Activated naive CD4-positive, alpha-beta T cell treated with anti-CD3 and anti-CD28 coated beads, Interleukin-2, amount 50 U/mL, for 72 hours (primary cell): ENCODE measurements at places on chromosomes 13 and 19. TPM values are rescaled to one million over a fixed set of nuclear protein-coding genes. Genes with fewer than 3 reads are reported as not detected.
A peak's percentile ranks its signal among the peaks of the same experiment; 100 is the strongest.

- DNase-seq, result no peak
Measured at GRCh38 chr13:33229446-33230177, 55.9 kb downstream of the STARD13 start.

YIF1B gene
- 90.0 TPM for total RNA-seq

- DNase-seq, result no peak
Measured at GRCh38 chr19:52635786-52636570, 2.2 kb downstream of the ZNF83 start.

C13orf46 gene
- total RNA-seq, result 0.61 TPM

DNA sequence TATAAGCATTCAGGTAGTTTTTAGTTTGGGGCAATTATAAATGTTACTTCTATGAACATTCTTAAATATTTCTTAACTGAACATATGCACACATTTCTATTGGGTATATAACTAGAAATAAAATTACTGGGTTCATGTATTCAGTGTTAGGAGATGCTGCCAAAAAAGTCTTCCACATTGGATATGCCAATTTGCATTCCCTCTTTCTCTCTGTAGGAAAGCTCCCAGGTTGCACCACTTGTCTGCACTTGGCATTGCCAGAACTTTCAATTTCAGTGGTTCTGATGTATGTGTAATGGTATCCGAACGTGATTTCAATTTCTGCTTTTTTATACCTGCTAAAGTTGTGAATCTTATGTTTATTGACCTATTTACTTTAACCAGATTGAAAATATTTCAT lies 972.1 kb upstream of the PRR20A start:
- DNase-seq, result no peak

DNA sequence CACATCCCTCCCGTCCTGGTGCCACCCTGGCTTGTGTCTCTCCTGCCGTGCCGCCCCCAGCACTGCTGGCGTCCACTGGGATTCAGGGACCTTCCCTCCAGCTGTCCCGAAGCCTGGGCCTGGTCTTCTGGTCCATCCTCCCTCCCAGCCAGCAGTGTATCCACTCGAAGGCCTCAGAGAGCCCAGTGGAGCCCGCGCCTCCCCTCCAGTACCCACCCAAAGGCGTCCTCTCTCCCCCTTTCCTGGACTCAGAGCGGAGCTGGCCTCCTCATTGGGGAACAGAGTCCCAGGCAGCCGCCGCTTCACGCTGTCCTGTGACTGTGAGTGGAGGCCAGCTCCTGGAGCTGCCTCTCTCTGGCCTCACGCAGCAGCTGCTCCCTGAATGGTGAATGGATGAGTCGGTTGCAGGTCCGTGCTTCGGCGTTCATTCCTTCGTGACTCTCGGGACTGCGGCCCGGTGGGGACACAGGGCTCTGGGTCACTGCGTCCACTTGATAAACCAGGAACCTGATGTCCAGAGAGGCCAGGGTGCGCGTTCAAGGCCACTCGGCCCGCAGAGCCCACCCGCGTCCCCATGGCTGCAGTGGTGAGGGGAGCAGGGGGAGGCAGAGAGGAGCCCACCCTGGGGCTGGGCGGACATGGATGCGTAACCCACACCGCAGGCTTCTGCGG lies 12.1 kb downstream of the ONECUT3 start:
- no peak for DNase-seq

DNA sequence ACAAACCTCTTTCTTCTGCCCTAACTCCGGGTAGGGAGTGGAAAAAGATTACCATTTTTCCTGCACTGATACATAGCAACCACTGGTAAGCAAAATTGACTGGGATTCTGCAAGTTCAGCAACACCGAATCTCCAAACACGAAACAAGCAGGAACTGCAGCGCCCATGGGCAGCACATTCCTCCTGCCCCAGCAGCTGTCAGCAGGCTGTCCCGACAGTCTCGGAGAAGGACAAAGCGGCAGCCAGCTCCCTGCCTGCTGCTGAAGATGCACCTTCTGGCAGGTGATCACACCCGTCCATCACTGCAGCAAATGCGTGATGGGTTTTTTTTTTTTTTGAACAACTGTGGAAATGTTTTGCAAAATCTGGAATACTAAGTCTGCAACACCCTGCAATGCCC lies 6.7 kb downstream of the TMTC4 start:
- DNase-seq, result no peak

DNA sequence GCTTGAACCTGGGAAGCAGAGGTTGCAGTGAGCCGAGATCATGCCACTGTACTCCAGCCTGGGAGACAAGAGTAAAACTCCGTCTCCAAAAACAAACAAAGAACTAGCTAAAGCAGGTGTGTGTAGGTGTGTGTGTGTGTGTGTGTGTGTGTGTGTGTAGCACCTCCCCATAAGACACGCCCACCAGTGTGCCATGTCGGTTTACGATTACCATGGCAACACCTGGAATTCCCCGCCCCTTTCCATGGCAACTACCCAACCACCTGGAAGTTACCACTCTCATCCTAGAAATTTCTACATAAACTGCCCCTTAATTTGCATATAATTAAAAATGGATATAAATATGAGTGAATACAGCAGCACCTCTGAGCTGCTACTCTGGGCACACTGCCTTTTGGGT lies 80.9 kb upstream of the ADGRE5 start:
- DNase-seq, result no peak

- DNase-seq, result peak; percentile 68
Measured at GRCh38 chr19:5170329-5170745, 170.3 kb downstream of the PTPRS start.

DNA sequence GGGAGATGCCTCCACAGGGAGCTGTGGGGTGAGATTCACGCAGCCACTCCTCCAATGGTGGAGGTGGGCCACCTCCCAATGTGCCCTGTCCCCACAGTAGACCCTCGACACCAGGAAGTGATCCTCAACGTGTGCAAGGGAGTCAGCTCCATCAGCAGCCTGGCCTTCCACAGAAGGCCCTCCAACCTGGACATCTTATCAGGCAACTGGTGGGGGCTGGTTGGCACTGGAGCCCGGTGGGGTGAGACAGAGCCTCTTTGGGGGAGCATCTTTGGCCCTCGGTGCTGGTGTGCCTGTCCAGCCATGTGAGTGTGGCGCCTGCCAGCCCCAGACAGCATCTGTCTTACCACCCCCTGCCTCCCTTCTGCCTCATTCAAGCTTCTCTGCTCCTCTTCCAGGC lies 19.7 kb upstream of the RNF17 start:
- no peak for DNase-seq

KLF2 gene
- total RNA-seq, result 0.57 TPM

DNA sequence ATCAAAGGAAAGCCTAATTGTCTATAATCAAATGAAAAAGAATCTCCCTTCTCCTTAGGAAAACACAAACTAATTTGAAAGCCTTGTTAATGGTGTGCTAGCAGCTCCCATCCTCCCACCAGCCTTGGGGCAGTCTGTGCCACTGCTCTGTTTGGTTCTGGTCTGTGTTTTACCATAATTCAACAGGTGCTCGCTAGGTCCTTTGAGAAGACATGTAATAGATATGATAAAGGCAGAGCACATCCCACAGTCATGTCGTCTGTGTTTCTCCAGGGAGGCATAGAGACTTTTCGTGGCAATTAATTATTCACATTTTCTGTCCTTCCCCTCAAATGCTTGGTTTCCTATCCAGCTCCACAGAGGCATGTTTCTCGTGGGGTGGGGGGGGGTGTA lies 23.8 kb downstream of the FAM124A start:
- no peak for DNase-seq

FARP1 gene
- 0.58 TPM for total RNA-seq

ERCC1 gene
- 60.7 TPM for total RNA-seq

DNA sequence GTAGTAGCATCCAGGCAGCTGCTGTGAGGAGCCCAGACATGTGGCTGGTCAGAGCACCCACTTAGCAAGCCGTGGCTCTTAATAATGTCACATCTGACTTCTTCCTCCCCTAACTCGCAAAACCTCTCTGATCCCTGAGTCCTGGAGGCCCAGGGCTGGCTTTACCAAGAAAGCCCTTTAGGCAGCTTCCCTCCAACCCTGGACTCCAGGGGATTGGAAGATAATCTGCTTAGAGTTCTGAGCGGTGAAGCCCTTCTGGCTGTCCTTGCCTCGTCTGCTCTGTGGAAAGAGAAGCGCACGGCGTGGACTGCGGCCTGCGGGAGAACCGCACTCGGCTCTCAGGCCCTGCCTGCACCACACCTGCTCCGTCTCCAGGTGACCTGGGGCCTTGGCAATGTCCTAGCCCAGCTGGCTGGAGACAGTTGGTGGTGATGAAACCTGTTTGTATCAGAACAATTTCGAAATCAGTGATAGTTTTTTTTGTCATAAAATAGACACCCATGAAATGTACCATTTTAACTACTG lies 64.5 kb upstream of the MCF2L start:
- no peak for DNase-seq

DNA sequence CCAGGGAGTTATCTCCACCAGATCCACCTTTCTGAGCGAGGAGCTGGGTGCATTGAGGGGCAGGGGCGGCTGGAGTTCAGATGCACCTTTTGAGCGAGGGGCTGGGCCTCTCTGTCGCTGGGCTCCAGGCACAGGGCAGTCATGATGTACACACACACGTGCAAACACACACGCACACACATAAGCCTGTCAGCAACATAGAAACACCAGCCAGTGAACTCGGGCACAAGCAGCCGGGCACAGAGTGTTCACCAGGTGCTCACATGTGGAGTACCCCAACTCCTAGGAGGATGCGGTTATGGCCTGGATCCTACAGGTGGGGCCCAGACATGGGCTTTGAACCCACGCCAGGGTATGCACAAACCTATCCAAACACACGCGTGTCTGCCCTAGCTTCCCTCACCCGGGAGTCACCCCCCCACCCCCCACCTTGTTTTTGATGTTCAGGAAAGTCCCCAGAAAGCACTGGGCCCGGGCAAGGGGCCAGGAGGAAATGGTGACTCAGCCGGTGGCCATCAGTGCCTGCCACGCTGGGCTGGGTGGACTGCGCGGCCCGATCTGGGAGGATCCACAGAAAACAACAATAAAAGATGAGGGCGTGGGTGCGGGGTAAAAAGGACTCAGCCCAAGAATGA lies 13.3 kb downstream of the ARRDC2 start:
- peak; percentile 86 for DNase-seq

CEACAM21 gene
- total RNA-seq, result 40.7 TPM

HNRNPA1L2 gene
- total RNA-seq, result 8.5 TPM

SIGLEC10 gene
- total RNA-seq, result 0.32 TPM

MEIOSIN gene
- total RNA-seq, result not detected

GRCh38 chr19:47230054-47230920 lies 712 bp downstream of the BBC3 start:
- peak; percentile 89 for DNase-seq

- DNase-seq, result no peak
Measured at GRCh38 chr13:36966404-36966803, 32.7 kb downstream of the ALG5 start.

CGB8 gene
- not detected for total RNA-seq

ZNF850 gene
- 40.7 TPM for total RNA-seq

CDK8 gene
- total RNA-seq, result 16.9 TPM

- DNase-seq, result no peak
Measured at GRCh38 chr13:105220881-105221280, 1314.6 kb downstream of the EFNB2 start.

ZNF528 gene
- total RNA-seq, result 6.7 TPM

EBI3 gene
- total RNA-seq, result 1.4 TPM

PTGIR gene
- total RNA-seq, result 14.7 TPM

- no peak for DNase-seq
Measured at GRCh38 chr19:7853770-7854128, 20.4 kb downstream of the PRR36 start.

GRCh38 chr19:13189600-13189999 lies 39.4 kb downstream of the IER2 start:
- DNase-seq, result no peak

PSPN gene
- total RNA-seq, result 2.0 TPM

SIGLECL1 gene
- total RNA-seq, result not detected

SKA3 gene
- total RNA-seq, result 37.4 TPM

SPRY2 gene
- total RNA-seq, result 0.41 TPM

NOTCH3 gene
- total RNA-seq, result not detected

GAPDHS gene
- total RNA-seq, result not detected

DNA sequence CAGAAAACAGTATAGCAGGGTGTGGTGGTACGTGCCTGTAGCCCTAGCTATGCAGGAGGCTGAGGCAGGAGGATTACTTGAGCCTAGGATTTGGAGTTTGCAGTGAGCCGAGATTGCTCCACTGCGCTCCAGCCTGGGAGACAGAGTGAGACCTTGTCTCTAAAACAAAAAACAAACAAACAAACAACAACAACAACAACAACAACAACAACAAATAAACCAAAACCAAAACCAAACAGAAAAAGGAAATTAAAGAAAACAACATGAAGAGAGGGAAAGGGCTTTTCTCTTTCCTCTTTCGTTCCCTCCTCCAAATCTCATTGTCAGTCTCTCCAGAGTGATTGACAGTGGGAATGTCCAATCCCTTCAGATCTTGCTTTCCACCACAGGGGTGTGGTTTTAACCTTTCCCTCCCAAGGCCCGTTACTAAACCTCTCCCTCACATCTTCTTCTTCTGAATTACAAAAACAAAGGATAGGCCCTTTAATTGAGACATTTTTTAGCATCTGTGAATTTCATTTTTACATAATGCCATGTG lies 341.2 kb downstream of the HS6ST3 start:
- no peak for DNase-seq
